HFFc6 (cell line): ENCODE measurements at places on chromosomes 1 and 21. TPM values are rescaled to one million over a fixed set of nuclear protein-coding genes. Genes with fewer than 3 reads are reported as not detected.

GRCh38 chr21:14880922-14881321, 183.9 kb downstream of the NRIP1 start:
- peak; percentile 87 for DNase-seq

The GABPB2 gene
- 11.5 and 12.2 TPM in 2 replicates for total RNA-seq

- DNase-seq: no peak
Observed at GRCh38 chr1:247273013-247273412, 17.1 kb downstream of the VN1R5 start.

The ORC1 gene
- 3.0 to 8.3 TPM (median 6.5 TPM) in 3 replicates for total RNA-seq

DNA sequence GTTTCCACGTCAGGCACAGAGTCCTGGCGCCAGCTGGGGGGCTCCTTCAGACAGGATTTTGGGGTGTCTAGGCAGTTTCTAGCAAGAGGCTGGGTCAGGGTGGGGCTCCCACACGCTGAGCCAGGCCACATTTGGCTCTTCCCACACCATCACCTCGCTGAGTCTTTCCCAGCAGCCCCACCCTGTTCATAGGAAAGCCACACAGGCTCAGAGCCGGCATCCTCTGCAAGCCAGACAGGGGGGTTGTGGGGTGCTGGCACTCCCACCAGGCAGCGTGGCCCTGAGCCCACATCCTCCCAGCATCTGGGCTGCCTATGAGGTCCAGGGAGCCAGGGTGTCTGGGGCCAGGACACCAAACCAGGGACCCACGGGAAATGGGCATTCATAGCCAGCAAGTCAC, 2.8 kb upstream of the GPR153 start:
- no peak for DNase-seq
